ENCODE measurements at places on chromosomes 3 and 15.

- DNase-seq: no peak
Observed at GRCh38 chr3:189076449-189076848, 95.3 kb upstream of the TPRG1 start.

- no peak for DNase-seq
Observed at GRCh38 chr3:196989721-196990262, 21.2 kb upstream of the PIGZ start.

DNA sequence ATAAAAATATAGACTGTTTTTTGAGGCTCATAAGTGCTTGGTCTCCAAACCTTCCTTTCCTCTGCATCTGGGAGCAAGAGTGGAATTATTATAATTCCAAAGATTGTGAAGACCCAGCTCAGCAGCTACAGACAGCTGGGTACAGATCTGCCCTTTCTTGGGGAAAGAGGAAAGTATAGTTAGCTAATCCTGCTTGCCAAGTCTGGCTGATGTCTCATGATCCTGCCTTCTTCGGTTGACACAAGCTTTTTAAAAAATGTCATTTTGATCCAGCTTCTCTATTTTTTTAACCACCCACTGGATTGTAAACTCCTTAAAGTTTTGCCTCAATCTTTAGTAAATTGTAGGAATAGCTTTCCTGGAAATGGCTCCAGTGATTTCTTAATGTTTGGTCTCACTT, 181.1 kb downstream of the LRTM1 start:
- DNase-seq: no peak

DNA sequence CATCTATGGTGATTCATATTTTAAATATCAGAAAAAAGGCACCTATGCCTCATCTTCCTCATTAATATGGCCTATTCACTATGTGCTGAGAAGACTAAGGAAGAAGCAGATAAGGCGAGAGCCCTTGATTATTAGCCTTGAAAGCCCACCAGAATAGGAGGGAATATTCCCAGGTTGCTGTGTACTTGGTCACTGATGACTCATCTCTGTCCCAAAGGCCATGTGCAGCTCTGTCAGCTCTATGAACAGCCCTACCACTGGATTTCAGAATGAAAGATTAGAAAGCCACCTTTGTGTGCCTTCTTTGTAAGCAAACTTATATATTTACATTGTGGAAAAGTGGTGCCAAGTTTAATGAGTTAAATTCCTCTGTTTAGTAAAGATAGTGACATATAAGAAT, 211.5 kb downstream of the NFKBIZ start:
- DNase-seq: no peak

DNA sequence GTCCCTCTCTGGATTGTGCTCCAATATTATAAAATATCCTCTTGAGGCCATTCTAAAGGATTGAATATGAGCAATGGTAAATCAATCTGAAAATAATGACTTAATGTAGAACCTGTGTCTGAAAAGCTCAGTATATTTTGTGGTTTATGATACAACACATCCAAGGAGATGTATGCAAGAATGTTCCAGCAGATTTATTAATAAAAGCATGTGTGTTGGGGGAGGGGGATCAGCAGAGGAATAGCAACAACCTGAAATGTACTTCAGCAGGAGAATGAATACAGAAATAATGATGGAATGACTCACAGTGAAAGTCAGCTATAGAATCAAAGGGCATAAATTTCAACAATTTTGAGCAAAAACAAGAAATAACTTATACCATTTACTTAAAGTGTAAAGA, 56.7 kb upstream of the NUDT16 start:
- DNase-seq: no peak

DNA sequence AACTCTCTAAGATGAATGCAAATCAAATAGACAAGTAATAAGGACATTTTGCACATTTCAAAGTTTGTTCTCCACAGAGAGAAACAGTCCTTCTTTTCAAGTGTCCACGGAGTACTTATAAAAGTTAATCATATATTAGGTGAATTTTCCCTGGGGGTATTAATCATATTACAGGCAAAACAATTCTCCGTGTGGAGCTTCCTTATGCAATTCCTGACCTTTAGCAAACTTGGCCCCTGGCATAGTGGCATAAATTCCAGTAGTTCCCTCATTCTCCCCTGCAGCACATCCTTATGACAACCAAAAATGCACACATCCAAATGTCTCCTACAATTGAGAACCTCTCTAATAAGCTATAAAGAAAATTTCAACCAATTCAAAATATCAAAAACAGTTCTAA, 34.4 kb downstream of the FSIP1 start:
- no peak for DNase-seq

DNA sequence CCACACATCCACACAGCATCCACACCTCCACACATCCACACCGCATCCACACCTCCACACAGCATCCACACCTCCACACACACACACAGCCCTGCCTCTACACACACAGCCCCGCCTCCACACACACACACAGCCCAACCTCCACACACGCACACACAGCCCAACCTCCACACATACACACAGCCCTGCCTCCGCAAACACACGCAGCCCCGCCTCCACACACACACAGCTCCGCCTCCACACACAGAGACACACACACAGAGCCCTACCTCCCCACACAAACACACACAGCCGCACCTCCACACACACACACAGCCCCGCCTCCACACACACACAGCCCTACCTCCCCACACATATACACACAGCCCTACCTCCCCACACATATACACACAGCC, 4.7 kb downstream of the MESP1 start:
- no peak for DNase-seq

DNA sequence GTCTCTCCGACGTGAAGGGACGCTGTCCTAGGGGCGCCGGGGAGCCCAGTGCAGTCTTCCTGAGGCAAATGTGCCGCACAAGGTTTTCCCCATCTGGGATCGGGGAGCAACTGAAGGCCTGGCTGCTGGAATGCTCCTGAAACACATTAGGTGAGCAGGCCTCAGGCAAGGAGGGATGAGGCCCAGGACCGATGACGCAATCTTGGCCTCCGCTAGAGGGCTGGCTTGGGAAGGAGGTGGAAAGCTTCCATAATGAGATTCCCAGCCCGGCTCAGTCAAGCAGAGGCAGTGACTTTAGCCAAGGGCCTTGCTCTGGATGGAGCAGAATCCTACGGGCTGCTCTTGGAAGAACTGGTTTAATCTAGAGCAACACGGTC, 50.8 kb downstream of the CPN2 start:
- DNase-seq: no peak

- no peak for DNase-seq
Observed at GRCh38 chr15:92636908-92637481, 18.6 kb downstream of the FAM174B start.

DNA sequence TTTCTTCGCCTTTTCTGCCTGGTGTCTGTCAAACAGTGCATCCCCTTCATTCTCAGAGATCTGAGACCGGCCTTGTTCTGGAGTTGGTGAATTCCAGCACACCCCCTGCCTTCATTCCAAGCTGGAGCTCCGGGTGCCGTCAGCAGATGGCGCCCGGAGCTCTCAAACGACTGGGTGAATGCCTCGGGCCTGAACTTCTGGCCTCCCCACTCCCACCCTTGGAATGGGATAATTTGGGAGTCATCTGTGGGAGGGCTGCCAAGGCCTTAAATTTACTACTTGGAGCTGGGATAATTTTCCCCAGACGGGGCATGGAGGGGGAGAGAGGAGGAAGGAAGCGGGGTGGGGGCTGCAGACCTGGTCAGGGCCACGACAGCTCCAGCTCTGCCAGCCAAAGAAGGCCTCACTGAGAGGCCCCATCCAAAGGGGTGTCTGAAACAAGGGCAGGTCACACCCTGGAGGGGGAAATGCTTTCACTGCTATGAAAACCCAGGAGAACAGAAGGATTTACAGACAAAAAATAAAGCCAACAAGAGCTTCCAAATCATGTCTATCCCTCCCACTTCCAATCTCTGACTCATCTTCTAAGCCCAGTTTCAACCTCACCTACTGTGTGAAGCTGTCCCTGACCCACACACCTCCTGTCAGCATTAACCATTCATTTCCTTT, 187.9 kb downstream of the OPA1 start:
- peak; percentile 10 for DNase-seq

- DNase-seq: no peak
Observed at GRCh38 chr3:158911586-158911985, 109.7 kb downstream of the MFSD1 start.

DNA sequence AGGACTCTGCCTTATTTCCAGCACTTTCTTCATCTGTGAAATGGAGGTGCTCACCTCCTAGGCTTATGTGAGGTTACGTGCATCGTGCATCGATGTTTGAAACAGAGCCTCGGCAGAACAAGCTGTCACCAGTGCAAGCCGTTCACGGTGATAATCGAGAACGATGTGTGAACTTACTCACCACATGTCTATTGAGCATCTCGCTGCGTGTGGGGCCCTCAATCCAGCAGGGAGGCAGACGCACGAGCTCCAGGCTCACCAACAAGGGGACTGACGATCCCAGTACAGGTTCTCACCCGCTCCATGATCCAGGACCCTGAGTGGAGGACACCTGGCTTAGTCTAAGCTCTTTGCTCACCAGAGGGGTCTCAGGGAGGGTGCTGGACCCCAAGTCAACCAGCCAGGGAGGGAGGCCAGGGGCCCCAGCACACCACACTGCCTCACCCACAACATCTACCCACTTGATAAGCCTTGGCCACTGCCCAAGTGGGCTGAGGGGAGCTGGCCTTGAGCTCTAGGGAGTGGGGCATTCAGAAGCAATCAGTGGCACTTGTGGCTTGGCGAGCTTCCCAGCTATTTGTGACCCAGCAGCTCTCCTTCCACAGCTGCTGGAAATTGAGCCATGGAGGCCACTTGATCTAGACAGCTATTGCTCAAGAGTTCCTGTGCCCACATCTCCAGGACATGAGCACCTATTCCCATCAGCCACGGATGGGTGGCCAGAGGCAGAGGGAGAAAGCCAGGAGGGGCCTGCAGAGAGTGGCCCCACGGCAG, 34.4 kb upstream of the SLC6A1 start:
- no peak for DNase-seq

DNA sequence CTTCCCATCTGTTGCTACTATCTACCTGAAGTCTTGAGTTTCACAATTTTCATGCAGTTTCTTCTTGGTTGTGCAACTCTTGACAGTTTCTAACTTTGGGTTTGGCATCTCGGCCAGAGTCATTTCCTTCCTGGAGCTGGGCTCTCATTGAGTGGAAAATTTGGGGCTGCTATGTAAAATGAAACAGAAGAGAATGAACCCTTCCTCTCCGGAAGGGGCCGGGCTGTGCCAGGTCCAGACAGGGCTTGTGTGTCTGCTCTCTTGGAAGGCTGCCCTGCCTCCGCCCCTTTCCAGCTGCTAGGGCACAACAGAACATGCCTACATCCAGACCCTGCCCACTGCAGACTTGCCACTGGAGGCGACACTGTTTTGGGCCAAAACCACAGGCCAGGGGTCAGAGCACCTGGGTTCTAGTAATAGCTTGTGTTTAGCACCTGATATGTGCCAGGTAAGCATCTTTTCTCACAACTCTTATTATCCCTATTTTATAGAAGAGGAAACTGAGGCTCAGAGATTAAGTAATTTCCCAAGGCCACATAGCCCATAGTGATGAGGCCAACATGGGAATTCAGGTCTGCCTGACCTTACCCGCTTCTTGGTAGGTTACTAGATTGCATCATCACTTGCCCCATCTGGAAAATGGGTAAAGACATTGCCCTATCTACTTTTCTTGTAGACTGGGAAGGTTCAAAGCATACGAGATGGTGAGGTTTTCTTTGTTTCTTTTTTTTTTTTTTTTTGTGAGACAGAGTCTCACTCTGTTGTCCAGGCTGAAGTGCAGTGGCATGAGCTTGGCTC, 25.0 kb downstream of the IRAK2 start:
- DNase-seq: peak; percentile 16

GRCh38 chr3:192212979-192213378, 514.4 kb downstream of the FGF12 start:
- DNase-seq: no peak

- DNase-seq: no peak
Observed at GRCh38 chr3:130739848-130740247, 6.8 kb downstream of the PIK3R4 start.

DNA sequence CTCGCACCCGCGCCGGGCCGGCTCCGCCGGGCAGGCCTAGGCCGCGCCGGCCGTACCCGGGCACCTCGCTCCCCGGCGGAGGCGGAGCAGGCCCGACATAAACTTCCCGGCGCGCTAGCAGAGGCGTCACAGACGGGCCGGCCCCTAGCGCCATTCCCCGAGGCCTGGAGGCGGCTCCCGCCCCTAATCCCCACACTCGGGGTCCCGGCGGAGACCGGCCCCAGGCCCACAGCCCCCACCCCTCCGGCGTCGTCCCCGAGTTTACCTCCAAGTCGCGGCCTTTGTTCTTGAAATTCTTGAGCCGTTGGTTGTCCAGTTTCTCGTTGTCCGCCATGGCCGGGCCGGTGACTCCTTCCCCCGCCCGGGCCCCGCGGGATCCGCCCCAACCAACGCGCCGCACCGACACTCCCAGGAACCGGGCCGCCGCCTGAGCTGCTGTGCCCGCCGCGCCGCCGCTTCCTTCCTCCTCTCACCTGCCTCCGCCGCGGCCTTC, 376 bp downstream of the KPNA4 start:
- peak; percentile 44 for DNase-seq

DNA sequence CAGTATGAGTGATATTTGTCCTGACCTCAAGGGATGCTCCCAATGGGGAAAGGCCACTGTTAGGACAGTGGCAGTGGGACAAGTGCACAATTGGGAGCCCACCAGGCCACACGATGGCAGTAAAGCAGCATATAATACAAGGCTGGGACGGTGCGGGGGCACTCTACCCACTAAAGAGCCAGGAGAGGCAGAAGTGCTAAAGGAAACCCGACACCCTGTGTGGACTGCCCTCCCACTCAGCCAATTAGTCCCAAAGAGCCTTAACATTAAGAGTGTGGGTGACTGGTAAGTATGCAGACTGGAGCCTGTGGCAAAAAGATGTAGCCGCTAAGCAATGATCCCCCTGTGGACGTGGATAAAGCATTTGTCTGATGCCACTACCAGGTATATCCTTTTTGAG, 8.2 kb upstream of the ZNF589 start:
- peak; percentile 48 for DNase-seq

DNA sequence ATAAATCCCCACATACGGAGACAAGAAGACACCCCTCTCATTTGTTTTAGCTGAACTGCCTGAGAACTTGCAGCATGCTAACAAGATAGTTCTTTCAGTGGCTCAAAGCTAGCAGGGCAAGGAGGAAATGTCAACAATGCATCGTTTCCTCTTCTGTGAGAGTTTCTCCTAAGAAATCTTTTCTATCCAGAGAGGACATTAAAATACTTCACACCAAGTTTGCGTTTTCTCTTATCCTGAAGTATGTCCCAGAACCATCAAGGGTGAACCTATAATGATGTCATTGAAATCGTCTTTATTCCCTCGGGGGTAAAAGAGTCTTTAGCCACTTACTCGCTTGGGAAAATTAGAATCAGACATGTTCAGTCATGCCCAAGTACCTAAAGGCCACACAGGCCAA, 541.7 kb upstream of the MDFIC2 start:
- DNase-seq: no peak

All from stimulated activated CD4-positive, alpha-beta T cell treated with anti-CD3 and anti-CD28 coated beads, Interleukin-2, amount 100 ng/mL, for 48 hours (primary cell).